Activated naive CD4-positive, alpha-beta T cell (primary cell): ENCODE measurements at places on chromosomes 16 and 17.

- DNase-seq, result no peak
These were observed 15.8 kb downstream of the PLCD3 start for GRCh38 chr17:45116434-45117016.

DNA sequence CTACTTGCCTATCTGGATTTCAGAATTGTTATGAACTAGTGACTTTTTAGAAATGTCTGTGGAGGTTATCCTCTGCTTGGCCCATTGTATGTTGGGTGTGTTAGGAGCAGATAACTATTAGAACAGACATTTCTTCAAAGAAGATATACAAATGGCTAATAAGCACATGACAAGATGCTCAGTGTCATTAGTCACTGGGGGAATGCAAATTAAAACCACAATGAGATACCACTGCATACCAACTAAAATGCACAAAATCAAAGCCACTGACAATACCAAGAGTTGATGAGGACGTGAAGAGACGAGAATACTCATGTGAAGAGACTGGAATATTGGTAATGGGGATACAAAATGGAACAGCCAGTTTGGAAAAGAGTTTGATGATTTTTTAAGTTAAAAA is 39.2 kb downstream of the CEP112 start:
- DNase-seq, result no peak

DNA sequence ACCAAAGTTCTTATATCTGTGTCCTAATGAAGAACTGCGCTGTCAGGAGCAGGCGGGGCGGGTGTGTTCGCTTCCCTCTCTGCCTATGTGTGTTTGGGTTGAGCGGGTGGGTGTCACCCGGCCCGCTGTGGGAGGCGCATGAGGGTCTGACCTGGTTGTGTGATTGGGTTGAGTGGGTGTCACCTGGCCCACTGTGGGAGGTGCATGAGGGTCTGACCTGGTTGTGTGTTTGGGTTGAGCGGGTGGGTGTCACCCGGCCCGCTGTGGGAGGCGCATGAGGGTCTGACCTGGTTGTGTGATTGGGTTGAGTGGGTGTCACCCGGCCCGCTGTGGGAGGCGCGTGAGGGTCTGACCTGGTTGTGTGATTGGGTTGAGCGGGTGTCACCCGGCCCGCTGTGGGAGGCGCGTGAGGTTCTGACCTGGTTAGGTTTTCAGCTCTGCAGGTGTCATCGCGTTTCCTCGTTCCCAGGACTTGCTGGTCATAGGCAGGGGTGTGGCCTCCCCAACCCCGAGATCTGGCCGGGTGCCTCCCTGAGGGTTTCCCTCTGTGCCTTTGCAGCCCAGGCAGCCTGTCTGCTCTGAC is 69.6 kb upstream of the ZNF750 start:
- peak; percentile 22 for DNase-seq

GRCh38 chr16:12162151-12162985 is 185.8 kb downstream of the SNX29 start:
- DNase-seq, result no peak

- DNase-seq, result no peak
These were observed 46.4 kb downstream of the STAT5A start for GRCh38 chr17:42334677-42335076.

DNA sequence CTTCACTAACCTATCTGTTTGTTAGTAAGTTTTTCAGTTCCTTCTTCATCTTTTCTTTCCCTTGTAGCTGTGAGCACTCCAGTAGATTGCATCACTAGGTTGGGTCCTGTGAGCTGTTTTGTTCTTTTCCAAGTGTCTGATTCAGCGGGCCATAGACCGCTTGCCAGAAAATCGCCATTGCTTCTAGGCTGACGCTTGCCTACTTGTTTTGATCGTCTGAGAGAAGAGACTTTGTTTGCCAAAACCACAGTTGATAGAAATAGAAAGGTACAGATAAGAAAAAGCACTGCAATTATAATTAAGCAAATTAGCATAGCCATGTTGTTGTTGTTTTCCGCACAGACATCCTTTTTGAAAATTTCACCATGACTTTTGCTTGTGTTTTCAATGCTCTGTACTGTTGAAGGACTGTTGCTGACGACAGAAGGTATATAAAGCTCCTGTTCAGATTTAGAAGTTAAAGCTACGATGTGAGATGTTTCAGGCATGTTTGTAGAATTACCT is 3.1 kb downstream of the EVI2A start:
- no peak for DNase-seq

DNA sequence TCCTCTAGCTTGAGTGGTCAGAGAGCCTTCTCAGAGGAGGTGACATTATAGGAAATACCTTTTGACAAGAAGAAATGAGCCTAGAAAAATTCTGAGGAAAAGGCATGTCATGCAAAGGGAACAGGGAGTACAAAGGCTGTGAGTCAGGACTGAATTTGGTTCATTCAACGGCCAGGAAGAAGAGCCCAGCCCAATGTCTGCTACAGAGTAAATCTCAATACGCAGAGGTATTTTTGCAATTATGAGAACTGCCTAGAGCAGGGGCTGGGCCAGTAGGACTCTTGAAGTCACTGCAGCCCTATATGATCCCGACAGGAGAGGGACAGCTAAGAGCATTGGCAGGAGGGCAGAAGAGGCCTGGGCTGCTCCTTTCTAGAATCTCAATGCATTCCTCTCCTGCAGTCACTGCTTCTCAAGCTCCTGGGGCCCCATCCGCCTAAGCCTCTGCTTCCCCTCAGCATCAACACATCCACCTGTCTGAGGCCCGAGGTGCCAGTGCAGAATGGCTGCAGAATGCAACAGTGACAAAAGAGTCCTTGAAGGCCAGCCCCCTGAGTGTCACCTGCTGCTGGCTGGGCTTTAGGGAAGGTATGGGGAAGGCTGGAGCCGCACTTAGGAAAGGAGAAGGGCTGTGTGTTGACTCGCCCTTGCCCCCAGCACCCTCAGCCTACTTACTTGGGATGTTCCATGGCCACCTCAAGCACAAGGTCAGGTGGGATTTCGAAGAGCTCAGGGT is 20.1 kb downstream of the NOS2 start:
- DNase-seq, result no peak

GRCh38 chr16:82753821-82754220 is 127.1 kb downstream of the CDH13 start:
- DNase-seq, result no peak

DNA sequence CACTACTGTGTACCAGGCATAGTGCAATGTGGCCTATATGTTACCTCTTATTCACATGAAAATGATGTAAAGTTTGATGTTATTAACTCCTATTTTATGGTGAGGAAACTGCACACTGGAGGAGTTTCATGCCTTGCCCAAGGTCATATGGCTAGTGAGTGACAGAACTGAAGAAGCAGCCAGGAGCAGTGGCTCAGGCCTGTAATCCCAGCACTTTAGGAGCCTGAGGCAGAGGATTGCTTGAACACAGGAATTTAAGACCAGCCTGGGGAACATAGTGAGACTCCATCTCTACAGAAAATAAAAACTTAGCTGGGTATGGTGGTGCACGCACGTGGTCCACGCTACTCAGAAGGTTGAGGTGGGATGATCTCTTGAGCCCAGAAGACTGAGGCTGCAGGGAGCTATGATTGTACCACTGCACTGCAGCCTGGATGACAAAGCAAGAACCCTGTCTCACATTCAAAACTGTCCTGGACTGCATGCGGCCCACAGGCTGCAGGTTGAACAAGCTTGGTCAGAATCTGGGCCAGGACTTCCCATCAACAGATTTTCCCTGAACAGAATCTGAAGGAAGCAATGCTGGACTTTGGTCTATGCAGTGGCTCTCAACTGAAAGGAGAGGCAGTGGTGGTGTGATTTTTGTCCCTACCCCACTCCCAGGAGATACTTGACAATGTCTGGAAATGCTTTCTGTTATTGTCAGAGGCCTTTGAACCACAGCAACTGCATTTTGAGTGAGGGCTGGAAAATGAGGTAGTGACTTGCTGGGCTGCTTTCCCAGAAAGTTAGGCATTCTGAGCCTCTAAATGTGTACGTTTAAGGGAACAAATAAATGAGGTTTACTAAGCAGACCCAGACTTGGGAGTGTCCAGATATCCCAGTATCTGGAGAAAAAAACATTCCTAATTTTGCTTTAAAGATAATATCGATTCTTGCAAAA is 479.5 kb downstream of the TMEM114 start:
- DNase-seq, result no peak

GRCh38 chr16:17448640-17449638 is 21.8 kb downstream of the XYLT1 start:
- DNase-seq, result no peak

DNA sequence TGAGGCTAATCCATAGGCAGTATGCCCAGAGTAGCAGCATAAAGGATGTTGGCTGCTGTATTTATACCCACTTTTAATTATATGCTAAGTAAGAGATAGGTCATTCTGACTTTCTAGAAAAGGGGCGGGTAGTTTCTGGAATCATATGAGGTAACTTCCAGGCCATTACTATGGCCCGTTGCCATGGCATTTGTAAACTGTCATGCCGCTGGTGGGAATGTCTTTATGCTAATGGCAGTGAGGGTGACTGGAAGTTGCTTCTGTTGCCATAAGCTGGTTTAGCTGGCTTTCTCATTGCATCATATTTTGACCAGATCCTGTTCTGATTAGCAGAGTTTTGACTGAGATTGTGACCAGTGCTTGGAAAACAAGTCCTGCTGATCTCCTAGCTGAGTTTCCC is 929.6 kb upstream of the CDH8 start:
- DNase-seq, result no peak

DNA sequence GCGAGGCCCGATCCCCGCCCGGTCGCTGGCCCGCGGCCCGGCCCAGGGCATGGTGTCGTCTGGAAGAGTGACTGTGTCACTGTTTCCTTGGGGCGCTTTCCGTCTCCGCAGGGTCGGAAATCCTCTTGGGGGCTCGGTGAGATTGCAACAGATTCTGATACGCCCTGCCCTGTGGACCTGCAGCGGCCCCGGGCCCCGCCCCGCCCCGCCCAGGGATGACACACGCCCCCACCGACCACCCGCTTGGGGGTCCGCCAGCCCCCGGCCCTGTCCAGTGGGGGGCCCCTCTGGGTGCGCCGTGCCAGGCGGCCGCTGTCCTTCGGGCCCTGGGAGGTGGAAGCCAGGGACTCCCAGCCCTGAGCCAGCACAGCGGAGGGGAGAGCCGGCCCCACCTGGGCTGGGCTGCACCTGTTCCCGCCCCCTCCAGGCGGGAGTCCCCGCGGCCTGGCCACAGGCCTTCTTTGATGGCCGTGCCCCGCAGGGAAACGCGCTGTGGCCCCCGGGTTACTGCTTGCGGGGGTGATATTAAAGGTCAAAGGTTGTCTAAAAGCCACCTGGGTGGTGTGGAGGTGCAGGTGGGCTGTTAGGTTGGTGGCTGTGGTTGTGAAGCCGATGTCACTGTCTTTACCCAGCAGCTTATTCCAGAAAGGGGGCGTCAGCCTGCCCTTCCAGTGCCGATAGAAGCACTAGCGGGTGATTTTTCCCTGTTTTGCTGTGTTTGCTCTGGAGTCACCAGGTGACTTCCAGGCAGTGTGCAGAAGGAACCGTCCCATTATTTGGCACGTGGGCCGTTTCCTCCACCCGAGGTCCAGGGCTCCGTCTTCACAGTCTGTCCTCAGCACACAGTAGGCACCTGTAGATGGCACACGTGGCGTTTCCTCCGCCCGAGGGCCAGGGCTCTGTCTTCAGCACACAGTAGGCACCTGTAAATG is 752 bp downstream of the TBC1D24 start:
- DNase-seq, result no peak

GRCh38 chr16:83854420-83854819 is 44.5 kb upstream of the MLYCD start:
- no peak for DNase-seq

- no peak for DNase-seq
These were observed 52.7 kb upstream of the NOG start for GRCh38 chr17:56540836-56541235.
